HCT116 (cell line): ENCODE measurements at places on chromosomes 13 and 19. TPM values are rescaled to one million over a fixed set of nuclear protein-coding genes. Genes with fewer than 3 reads are reported as not detected.
A peak's percentile ranks its signal among the peaks of the same experiment; 100 is the strongest.

DNA sequence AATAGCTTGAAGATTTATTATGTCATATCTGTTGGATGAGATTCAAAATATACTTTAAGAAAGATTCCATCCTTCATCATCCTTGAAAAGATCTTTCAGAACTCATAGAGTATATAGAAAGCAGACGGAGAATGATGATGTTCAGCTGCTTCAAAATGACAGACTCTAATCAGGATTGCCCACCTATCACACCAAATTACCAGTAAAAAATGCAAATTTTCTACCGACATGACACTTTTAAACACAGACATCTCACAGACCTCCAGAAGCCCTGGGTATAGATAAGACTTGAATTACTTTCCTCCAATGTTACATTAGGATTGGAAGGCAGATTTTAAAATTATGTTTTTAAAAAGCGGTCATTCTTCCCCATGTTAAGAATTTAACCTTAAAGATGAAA is 235.5 kb downstream of the GPC6 start:
- H3K4me1 ChIP-seq, result no peaks in the 10 kb centered on the region
- no peaks in the 10 kb centered on the region for H3K36me3 ChIP-seq
- H3K27me3 ChIP-seq, result no peaks in the 10 kb centered on the region
- H3K4me3 ChIP-seq, result no peak overlapping the region

- DNase-seq, result no peak
- no peaks in the 10 kb centered on the region for H3K4me1 ChIP-seq
- 0 out of 2 replicates have a peak overlapping the region, but pooled peaks have one; percentile 11 for H3K27ac ChIP-seq
- no peaks in the 10 kb centered on the region for H3K27me3 ChIP-seq
- no peak overlapping the region for H3K4me3 ChIP-seq
Measured at GRCh38 chr19:10553943-10554381, 10.3 kb downstream of the ATG4D start.

- DNase-seq, result no peak
- no peaks in the 10 kb centered on the region for H3K4me1 ChIP-seq
- no peak overlapping the region for H3K27ac ChIP-seq
- no peaks in the 10 kb centered on the region for H3K36me3 ChIP-seq
Measured at GRCh38 chr13:20363172-20363571, 131.1 kb upstream of the GJB6 start.

DNA sequence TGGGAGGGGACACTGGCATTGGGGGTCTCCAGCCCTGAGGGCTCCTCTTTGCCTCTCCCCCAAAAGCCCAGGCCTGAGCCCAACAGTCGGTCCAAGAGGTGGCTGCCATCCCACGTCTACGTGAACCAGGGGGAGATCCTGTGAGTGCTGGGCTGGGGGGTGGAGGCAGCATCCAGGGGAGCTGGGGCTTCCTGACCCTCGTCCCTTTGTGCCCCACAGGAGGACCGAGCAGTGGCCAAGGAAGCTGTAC is 6.8 kb downstream of the PTOV1 start:
- H3K36me3 ChIP-seq, result peaks cover 15% of the 10 kb centered on the region
- peaks cover 1% of the 10 kb centered on the region; the same call in 1 of the 2 replicates for H3K4me1 ChIP-seq
- H3K4me3 ChIP-seq, result no peak overlapping the region
- no peak for DNase-seq
- H3K27ac ChIP-seq, result peak overlapping the region; percentile 45; the same call in 1 of the 2 replicates

DNA sequence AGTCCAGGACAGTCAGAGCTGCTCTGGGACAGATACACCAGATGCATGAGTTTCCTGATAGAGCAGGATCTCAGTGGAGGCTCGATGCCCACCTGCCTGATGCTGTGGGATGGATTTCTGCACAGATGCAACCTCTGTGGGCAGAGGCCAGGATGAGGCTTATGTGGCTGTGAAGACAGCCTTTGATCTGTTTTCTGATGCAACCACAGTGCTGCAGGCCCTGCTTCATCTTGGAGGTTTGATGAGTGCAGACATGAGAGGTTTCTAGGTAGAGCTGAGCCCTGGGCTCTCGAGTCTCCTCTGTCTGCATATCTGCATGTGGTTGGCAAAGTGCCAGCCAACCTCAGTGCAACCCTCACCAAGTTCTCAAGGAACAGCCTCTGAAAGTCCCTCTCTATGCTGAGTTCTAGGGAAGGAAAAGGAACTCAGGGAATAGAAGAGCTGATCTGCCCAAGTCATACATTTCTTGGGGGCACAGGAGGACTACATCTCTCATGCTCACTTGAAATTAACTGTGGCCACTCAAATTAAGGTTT is 23.1 kb upstream of the TSHZ3 start:
- no peak overlapping the region for H3K27ac ChIP-seq
- no peak for DNase-seq
- H3K4me3 ChIP-seq, result no peak overlapping the region
- H3K4me1 ChIP-seq, result no peaks in the 10 kb centered on the region

DNA sequence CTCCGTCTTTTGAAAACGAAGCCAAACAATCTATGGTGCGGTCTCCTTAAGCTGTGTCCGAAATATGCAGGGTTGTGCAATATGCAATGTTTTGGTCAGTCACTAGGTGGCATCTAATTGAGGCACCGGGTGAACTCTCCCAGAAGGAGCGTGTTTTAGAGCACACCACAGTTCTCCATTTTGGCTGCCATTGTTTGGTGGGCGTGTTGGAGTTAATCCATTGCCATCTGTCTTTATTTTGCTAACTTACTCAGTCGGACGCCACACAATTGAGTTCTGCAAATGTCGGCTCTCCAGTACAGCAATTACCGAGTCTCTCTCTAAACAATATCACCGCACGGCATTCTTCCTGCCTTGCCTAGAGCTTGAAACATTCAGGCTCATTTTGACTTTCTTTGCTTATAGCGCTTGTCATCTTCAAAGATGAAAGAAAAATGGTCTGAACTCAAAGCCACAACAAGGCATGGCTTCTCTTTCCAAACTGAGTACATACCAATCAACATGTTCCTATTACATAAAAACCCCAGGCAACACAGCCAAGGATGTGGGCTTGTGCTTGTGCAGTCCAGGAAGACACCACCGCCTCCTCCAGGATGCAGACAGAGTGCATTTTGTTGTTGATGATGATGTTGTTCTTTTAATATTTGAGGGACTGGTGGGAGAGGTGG is 182.0 kb upstream of the SERP2 start:
- H3K4me3 ChIP-seq, result 0 out of 2 replicates have a peak overlapping the region, but pooled peaks have one; percentile 21
- H3K27ac ChIP-seq, result no peak overlapping the region
- peaks cover 5% of the 10 kb centered on the region for H3K4me1 ChIP-seq
- H3K36me3 ChIP-seq, result no peaks in the 10 kb centered on the region

GRCh38 chr19:29666578-29667386 is 1.5 kb downstream of the PLEKHF1 start:
- peaks cover 35% of the 10 kb centered on the region for H3K4me1 ChIP-seq
- H3K4me3 ChIP-seq, result peak overlapping the region; percentile 75; the same call in 1 of the 2 replicates
- no peaks in the 10 kb centered on the region for H3K27me3 ChIP-seq
- no peak for DNase-seq

- no peak overlapping the region for H3K4me3 ChIP-seq
- H3K27ac ChIP-seq, result no peak overlapping the region
- no peak for DNase-seq
- H3K4me1 ChIP-seq, result no peaks in the 10 kb centered on the region
- H3K27me3 ChIP-seq, result no peaks in the 10 kb centered on the region
- H3K36me3 ChIP-seq, result peaks cover 17% of the 10 kb centered on the region
Measured at GRCh38 chr19:8811315-8812172, 20.6 kb downstream of the ZNF558 start.

DNA sequence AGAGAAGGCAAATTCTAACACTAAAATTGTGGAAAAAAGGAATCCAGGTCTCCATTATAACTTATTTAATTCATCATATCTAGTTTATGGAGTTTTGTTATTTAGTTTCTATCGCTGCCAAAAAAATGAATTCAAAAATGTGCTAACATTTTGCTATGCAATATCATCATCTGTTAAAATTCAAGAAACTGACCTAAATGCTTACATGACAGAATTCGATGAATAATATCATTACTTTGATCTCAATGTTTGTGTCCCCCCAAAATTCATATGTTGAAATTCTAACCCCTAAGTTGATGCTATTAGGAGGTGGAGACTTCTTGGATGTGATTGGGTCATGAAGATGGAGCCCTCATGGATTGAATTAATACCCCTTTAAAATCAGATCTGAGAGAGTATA is 775.0 kb downstream of the PCDH17 start:
- no peaks in the 10 kb centered on the region for H3K36me3 ChIP-seq
- no peaks in the 10 kb centered on the region for H3K4me1 ChIP-seq
- H3K4me3 ChIP-seq, result no peak overlapping the region
- no peak for DNase-seq
- no peak overlapping the region for H3K27ac ChIP-seq
- H3K27me3 ChIP-seq, result no peaks in the 10 kb centered on the region

DNA sequence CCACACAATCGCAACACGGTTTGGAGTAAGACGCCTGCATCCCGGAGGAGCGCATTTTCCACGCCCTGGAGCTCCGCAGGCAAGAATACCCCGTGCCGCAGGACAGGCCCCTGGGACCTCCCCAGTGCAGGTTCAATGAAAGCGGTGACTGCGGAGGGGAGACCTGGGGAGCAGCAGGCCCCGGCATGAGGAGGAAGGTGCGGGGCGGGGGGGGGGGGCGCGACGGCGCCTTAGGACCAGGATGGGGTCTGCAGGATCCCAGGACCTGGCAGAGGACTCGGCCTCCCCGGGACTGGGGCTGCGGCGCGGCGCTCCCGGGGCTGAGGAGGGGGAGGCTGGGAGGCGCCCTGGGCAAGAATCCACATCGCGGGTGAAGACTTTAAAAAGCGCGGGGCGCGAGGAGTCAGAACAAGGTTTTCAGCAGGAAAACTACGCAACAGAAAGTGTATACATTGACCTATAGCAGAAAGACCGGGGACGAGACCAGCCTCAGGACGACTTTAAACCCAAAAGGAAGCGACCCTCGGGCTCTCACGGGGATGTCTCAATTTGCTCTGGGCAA is 432 bp downstream of the ZNF611 start:
- peaks cover 3% of the 10 kb centered on the region; the same call in 1 of the 2 replicates for H3K4me1 ChIP-seq
- H3K27me3 ChIP-seq, result no peaks in the 10 kb centered on the region
- peak overlapping the region; percentile 28 for H3K27ac ChIP-seq
- peak overlapping the region; percentile 71 for H3K4me3 ChIP-seq
- no peak for DNase-seq

DNA sequence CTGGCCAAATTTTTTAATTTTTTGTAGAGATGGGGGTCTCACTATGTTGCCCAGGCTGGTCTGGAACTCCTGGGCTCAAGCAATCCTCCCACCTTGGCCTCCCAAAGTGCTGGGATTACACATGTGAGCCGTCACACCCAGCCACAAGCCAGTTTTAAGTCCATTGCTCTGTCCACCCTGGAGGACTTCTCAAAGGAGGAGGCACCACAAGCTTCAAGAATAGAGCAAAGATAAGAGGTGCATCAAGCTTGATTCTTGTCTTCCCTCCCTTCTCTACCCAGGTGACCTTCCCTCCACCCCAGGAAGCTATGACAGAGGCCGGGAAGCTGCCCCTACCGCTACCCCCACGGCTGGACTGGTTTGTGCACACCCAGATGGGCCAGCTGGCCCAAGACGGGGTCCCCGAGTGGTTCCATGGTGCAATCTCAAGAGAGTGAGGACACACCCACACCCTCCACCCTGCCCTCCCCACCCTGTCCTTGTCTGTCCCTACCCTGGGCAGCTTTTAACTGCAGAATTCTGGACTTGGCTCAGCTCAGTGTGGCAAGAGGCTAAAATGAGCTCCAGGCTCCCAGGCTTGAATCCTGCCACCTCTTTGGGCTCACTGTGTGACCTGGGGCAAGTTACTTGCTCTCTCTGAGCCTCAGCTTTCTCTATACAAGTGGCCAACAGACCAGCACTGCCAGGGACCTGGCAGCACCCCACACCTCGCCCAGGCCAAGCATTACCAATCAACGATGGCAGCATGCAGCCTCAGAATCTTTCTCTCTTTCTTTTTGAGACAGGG is 5.2 kb downstream of the HSH2D start:
- no peak for DNase-seq
- H3K27me3 ChIP-seq, result no peaks in the 10 kb centered on the region
- no peak overlapping the region for H3K4me3 ChIP-seq
- H3K4me1 ChIP-seq, result peaks cover 12% of the 10 kb centered on the region

DNA sequence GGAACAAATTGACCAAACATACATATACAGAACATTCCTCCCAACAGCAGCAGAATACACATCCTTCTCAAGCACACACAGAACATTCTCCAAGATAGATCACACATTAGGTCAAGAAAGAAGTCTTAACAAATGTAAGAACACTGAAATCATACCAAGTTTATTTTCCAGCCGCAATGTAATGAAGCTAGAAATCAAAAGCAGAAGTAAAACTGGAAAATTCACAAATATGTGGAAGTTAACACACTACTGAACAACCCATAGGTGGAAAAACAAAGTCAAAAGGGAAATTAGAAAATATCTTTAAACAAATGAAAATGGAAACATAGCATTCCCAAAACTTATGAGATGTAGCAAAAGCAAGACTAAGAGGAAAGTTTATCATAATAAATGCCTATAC is 692.6 kb downstream of the DIAPH3 start:
- no peak for DNase-seq
- H3K36me3 ChIP-seq, result no peaks in the 10 kb centered on the region
- H3K4me1 ChIP-seq, result no peaks in the 10 kb centered on the region
- no peak overlapping the region for H3K4me3 ChIP-seq

DNA sequence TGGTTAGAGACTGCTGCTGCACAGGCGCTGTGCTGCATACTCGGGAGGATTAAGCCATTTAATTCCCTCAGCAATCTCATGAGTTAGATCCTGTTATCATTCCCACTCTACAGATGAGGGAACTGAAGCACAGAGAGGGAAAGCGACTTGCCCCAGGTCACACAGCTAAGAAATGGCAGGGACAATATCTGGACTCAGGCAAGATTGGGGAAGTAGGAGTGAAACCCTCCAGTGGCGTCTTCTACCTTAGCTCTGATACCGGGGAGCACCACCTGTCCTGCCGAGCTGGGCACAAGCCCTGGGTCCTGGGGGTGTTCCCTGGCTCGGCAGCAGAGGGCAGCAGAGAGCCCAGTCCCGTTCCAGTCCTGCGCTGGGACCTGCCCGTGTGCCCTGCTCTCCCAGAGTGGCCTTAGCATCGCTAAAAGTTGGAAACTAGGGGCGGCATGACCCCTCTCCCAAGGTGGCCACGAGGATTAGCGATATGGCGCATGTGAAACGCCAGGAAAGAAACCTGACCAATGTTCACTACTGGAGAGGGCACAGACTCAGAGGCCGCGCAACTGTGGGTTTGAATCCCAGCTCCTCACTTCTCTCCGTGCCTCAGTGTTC is 20.5 kb downstream of the CYTH2 start:
- no peaks in the 10 kb centered on the region for H3K27me3 ChIP-seq
- H3K4me3 ChIP-seq, result peak overlapping the region; percentile 80
- peaks cover 5% of the 10 kb centered on the region; the same call in 1 of the 2 replicates for H3K36me3 ChIP-seq

DNA sequence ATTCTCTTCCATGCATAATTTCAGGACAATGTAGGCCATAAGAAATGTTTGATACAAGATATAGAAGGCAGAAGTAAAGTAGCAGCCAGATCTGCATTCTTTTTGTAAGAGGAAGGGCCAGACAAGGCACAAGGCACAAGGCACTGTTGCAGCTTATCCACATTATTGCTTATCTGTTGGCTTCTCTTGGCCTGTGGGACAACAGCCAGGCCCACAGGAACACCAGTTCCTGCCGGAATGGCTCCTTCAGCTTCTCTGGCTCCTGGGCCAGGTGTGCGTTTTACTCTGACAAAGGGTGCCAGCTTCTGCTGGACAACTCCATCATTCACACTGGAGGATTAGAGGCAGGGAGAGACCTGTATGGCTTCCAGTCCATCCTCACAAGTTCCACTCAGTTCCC is 29.2 kb downstream of the GPR180 start:
- no peak overlapping the region for H3K27ac ChIP-seq
- no peak overlapping the region for H3K4me3 ChIP-seq
- H3K4me1 ChIP-seq, result no peaks in the 10 kb centered on the region
- H3K27me3 ChIP-seq, result no peaks in the 10 kb centered on the region

Gene TBC1D4
- total RNA-seq, result 24.6 TPM

Gene ANKLE1
- total RNA-seq, result 14.8 TPM

Gene LILRB4
- not detected for total RNA-seq
